ENCODE measurements at places on chromosomes 6 and 20.

GRCh38 chr6:170174124-170174770 lies 116.6 kb downstream of the DLL1 start:
- DNase-seq = no peak

DNA sequence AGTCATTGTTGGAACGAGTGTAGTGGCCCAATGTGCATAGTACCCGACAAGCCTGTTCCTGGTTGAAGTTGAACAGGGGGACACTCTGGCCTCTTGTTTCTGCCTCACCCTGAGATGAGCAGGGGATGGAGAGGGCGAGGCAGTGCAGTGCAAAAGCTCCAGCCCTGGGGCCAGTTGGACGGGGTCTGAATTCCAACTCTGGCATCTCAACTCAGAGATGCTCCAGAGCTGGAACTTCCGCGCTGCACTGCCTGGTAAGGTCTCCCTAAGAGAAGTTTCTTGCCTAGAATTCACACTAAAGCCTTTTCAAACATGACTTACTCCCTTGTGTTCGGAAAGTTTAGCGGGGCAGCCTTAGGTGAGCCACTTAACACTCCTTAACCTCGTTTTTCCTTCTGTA lies 72.3 kb upstream of the SLC22A1 start:
- no peak for DNase-seq

GRCh38 chr6:88629838-88630494 lies 333.5 kb downstream of the RNGTT start:
- no peak for DNase-seq

DNA sequence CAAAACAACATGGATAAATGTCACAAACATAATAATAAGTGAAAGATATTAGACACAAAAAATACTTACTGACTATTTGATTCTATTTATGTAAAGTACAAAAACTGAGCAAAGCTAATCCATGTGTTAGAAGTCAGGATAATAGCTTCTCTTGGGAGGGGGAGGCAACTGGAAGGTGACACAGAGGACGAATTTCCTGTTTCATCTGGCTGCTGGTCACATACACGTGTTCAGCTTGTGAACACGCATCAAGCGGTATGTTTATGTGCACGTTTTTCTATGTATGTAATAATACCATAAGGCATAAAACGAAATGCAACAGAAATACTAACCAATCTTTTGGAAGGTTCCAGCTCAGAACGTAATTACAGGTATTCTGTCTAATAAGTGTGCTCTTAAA lies 54.3 kb downstream of the MKKS start:
- no peak for DNase-seq

- no peak for DNase-seq
Measured at GRCh38 chr6:41674231-41675000, 36.1 kb downstream of the MDFI start.

- no peak for DNase-seq
Measured at GRCh38 chr20:53152228-53152627, 180.1 kb downstream of the TSHZ2 start.

DNA sequence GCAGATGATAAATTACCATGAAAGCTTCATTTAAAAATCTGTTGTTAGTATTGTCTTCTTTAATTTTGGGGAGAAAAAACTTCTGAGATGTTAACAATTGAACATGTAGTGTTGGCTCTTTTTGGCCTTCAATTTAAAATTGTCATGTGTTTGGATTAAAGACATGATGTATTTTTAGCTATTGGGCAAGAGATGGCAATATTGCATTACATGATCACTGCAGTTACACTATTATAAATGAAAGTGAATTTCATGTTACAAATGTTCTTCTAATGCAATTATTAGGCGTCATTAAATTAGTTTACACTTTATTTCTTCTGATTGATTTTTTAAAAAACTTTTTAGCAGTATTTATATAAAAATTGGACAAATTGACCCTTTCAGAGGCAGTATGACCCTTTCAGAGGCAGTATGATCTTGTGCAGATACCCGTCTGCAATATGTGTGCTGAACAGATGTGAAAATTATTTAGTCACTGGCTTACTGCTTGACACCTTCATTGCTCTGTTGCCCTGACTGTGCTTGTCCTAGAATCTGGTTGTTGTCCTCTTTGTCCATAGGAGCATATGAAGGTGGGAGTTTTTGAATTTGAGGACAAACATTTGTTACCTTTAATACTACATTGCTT lies 25.8 kb downstream of the CDKAL1 start:
- peak; percentile 33 for DNase-seq

GRCh38 chr20:49925901-49926454 lies 10.2 kb upstream of the RNF114 start:
- DNase-seq = no peak

DNA sequence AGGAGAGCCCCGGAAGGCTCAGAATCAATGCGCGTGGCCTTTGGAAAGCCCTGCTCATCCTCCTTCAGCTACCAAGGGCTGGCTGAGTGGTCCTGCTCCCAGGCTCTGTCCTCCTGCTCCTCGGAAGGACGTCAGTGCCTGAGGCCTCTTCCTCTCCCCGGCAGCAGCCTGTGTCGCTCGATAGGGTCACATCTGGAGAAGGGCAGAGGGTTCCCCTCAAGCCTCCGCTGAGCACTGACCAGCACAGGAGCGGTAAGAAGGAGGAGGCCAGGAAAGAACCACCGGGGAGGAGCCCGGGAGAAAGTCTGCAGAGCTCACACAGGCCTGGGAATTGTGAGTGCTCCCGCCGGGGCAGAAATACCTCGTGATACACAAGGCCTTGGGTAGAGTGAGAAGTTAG lies 21.2 kb downstream of the KIF25 start:
- no peak for DNase-seq

DNA sequence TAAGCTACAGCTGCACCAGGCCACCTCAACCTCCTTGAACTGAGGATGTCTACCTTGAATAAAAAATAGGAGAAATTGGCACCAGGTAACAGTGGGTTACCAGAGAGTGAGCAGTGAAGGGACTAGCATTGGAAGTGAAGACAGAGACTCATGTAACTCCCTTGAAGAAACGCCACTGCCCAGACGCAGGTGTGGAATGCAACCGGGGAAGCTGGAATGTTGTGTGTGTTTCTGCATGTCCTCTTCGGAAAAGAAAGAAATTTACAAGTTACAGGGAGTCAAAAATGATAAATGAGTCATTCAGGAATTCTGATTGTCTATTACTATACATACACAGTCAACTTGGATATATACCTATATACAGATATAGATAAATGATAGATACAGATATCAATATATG lies 514.7 kb upstream of the AGPAT4 start:
- no peak for DNase-seq

DNA sequence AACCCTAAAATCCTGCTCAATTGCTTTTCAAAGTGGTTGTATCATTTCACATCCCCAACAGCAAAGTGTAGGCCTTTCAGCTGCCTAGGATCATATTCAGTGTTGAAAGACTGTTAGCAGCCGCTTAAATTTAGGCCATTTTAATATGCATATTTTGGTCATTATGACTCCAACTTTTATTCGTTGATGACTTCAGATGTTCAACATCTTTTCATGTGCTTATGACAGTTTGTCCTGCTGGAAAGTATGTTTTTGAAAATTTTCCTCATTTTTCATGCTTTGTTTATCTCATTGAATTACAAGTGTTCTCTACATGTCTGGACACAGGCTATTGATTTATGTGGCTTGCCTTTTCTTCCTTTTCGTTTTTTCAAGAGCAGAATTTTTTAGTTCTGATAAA lies 244.0 kb downstream of the THBS2 start:
- DNase-seq = no peak

DNA sequence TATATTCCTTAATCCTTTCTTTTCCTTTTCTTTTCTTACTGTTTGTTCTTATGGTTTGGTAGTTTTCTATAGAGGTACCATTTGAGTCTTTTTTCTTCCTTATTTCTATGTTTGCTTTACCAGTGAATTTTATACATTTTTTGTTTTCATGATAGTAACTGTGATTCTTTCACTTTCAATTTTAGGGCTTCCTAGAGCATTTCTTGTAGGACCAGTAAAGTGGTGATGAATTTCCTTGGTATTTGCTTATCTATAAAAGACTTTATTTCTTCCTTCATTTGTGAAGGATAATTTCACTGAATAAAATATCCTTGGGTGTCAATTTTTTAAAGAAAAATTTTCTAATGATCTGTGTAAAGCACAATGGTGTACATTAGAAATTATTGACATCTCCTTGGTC lies 637.4 kb downstream of the CD109 start:
- no peak for DNase-seq

DNA sequence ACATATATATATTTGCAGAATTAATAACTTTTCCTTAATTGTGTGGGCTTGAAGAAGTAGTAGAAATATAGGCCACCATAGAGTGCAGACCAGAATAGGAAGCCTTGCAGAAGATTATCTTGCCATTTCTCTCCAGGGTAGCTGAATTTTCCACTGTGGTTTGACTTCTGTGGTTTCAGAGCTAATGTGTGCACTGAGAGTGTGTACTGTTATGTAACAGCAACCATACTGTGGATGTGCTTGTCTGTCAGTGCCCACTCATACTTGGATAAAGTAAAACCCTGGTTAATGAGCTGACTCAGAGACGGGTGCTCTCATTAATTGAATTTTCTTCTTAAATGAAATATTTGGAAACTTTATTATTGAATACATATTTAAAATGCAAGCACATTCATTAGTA lies 57.2 kb downstream of the CEP43 start:
- peak; percentile 15 for DNase-seq

- peak; percentile 50 for DNase-seq
Measured at GRCh38 chr20:23049201-23050075, at the start of gene THBD. TSS of gene THBD (minus strand) at chr20:23049672. CDS start at chr20:23049504, 168 bp downstream.

DNA sequence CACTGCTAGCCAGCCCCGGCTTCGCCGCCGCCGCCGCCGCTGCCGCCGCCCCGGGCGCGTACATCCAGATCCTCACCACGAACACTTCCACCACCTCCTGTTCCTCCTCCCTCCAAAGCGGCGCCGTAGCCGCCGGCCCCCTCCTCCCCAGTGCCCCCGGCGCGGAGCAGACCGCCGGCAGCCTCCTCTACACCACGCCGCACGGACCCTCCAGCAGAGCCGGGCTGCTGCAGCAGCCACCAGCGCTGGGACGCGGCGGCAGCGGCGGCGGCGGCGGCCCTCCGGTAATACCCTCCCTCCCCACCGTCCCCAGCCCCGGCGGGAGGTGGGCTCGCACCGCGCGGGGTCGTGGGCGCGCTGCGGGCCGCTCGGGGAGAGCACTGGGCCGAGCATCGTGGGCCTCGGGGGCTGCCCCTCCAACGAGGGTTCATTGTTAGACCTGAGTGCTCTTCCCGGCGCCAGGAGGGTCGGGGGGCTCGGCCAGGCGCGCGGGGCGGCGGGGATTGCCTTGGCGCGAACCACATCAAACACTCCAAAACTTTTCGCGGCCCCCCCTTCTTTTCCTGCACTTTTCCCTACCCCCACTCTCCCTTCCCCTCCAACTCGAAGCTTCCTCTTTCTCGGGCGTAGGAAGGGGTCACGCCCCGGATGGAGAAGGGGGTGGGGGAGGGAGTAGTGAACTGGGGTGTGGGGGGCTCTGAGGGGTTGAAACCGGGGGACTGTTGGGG lies 827 bp downstream of the E2F3 start:
- peak; percentile 24 for DNase-seq

DNA sequence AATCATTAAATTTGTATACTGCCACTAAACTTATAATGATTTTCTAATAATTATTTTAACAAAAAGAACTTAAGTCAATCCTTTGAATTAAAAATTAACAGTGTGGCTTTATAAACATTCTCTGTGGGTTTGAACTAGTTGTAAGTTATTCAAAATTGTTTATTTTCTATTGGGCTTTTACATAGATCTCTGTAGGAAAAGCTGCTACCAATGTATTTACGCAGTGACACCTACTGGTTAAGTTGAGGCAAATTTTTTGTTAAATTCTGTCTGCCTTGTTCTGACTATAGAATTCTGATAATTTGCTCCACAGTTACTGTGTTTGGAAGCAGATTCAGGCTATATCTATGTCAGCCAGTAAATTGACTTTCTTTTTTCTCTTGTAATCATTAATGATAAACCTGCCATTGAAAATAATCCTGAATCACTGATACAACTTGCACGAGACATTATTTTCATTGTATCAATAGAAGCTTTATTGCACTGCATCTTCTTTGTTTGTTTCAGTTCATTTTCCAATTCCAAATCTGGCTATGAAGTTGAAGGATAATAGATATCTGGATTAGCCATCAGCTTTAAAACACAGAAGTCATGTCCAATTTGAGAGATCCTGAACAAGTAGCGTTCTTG lies 66.0 kb upstream of the UTRN start:
- peak; percentile 69 for DNase-seq

DNA sequence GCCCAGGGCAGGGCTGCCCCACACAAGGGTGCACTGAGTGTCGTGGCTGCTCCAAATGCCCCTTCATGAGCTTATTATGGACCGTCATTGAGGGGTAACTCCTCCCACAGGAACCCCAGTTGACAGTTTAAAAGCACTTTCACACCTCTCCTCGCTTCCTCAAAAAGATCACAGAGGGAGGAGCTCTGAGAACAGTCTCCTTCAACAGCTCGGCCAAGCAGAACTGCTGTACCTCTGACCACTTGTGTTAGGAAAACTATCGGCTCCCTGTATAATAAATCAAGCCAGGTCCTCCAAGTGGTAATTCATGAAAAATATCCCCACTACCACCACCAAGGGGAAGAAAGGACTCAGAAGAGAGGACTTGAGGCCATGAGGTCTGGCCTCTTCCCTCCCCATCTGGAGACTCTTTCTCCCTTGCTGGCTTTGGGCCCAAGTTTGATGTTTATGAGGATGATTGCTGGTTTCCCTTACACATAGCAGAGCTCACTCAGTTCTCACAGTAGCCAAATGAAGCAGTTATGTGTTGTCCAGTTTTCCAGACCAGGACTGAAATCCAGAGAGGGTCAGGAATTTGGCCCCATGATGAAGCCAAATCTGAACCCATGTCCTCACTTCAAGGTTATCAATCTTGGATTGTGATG lies 8.7 kb downstream of the SNX21 start:
- peak; percentile 83 for DNase-seq

DNA sequence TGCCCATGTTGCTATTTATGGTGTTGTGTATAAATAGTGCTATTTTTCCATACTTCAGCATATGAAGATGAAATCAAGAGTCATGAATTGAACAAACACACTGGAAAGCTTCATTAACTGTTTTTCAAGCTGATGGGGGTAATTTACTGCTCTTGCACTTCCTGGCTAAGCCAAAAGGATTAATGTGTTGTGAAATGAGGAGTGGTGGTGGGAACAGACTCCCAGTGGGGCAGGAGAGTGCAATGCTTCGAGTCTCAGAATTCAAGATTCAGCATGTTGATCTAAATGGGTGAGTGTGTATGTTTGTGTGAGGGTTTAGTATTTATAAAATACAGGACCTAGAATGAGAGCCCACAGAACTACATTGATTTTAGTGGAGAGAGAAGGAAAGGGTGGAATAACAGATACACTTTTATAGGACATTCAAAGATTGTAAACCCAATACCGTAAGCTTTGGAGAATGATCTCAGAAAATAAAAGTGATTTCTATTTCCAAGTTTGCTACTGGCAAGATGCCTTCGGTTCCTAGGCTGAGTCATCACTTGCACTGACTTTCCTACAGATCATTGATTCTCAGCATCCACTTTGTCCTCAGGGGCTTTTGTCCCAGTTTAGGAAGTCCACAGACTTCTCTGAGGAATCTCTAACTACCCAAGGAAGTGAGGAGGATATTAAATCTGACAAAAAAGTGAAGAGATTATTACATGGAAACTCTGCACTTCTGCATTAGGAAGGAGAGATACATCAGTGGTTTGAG lies 303.6 kb downstream of the TRDN start:
- no peak for DNase-seq
